ENCODE measurements at places on chromosomes 4 and X. TPM values are rescaled to one million over a fixed set of nuclear protein-coding genes. Genes with fewer than 3 reads are reported as not detected.

DNA sequence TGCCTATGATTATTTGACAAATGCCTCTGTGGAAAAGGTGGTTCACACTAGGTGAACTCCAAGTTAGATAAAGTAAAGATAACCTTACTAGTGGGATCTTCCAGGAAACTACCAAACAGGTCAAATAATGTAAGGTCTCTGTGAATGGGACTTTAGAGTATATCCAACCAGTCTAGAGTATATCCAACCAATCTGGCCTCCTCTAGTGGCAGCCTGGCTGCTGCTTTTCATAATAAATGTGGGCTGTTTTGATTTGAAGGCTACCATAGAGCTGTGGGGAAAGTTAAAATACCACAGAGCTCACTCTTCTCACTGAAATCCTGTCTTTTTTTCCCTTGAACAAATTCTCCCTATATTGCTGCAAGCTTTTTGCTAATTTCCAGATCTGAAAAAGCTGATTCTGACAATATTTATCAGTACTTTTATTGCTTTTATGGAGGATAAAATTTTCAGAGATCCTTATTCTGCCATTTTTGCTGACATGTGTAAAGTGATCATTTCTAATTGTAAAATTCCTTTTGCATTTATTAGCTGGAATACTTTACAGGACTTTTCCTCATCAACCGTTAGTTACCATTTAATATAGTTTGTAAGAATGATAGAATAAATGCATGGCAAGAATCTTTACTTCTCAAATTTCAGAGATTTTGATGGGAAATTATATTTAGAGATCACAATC is 111.3 kb downstream of the TET2 start:
- DNase-seq, result no peak

GRCh38 chrX:51899741-51900140 is 6.3 kb downstream of the MAGED1 start:
- peak; percentile 62 for DNase-seq

- DNase-seq, result no peak
Observed at GRCh38 chrX:109378281-109378680, 103.6 kb downstream of the GUCY2F start.

DNA sequence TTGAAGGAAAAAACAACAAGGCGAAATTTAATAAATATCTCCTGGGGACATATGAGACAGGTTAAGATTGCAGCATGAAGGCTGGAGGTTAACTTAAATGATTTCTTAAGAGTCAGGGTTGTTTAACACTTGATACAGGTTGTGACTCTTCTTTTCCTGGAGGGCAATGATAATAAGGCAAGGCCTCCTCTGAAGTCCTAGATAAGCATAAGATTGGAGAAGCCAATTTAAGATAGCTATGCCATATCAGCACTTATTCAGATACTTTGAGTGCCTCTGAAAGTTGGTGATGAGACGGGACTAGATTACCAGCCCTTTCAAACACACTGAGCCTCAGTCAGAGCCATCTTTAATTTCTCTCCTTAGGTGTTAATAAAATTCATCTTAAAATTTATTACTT is 350.8 kb downstream of the FBXO8 start:
- no peak for DNase-seq

AMTN gene
- not detected for total RNA-seq
